ENCODE measurements at places on chromosomes 6 and 20. TPM values are rescaled to one million over a fixed set of nuclear protein-coding genes. Genes with fewer than 3 reads are reported as not detected.

TNFAIP3 gene
- 14.6 TPM for polyA plus RNA-seq

TFAP2B gene
- polyA plus RNA-seq: 0.04 TPM

LPIN3 gene
- polyA plus RNA-seq: 9.6 TPM

MEP1A gene
- polyA plus RNA-seq: not detected

RHAG gene
- 2.2 TPM for polyA plus RNA-seq

C6orf58 gene
- 1.4 TPM for polyA plus RNA-seq

HSPA1L gene
- 3.4 TPM for polyA plus RNA-seq

GRM4 gene
- 0.30 TPM for polyA plus RNA-seq

DNA sequence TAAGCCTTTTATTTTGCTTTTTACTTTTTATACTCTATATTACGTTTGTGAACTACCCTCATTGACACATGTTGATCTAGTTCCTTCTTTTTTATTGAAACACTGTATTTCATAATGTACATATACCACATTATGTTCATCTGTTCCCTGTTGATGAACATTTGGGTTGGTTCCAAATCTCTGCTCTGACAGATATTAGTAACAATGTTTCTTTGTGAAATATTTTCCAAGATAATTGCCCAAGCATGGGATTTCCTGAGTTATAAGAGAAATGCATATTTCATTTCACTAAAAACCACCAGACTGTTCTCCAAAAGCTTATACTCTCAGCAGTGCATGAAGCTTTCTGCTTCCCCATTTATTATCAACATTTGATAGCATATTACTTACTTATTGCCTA, 44.2 kb upstream of the TNFRSF21 start:
- DNase-seq: no peak

DNA sequence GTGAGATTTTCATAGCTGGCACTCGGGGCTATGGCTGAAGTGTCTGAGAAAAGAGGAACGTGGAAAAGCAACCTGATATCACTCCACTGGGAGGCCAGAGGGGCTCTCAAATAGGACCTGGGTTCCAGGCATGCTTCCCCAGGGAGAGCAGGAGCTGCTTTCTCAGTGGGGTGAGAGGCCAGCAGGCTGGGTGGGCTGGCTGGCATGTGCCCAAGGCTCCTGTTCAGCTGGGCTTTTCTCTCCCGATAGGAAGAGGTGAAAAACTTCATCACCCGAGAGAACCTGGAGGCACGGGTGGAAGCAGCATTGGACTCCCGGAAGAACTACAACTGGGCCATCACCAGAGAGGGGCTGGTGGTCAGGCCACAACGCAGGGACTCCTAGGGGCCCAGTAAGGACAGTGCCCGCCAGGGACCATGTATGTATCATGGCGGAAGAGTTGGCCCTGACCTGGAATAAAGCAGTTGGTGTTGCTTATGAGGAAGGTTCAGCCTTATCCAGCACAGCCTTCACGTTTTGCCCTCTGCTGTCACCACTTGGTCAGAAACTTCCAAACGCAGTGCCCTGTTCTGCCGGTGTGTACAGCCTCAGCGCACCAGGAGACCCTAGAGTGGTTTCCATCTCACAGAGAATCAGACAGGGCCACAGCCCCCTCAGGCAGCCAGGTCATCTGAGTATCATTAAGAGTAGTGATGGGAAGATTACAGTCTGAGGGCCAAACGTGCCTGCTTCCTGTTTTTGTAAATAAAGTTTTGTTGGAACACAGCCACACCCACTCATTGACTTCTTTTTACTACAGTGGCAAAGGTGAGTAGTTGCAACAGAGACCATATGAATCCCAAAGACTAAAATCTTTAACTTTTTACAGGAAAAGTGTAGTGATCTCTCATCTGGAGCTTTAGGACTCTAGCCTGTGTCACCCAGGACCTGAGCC, 1.9 kb downstream of the MRPS26 start:
- no peak for DNase-seq

DNA sequence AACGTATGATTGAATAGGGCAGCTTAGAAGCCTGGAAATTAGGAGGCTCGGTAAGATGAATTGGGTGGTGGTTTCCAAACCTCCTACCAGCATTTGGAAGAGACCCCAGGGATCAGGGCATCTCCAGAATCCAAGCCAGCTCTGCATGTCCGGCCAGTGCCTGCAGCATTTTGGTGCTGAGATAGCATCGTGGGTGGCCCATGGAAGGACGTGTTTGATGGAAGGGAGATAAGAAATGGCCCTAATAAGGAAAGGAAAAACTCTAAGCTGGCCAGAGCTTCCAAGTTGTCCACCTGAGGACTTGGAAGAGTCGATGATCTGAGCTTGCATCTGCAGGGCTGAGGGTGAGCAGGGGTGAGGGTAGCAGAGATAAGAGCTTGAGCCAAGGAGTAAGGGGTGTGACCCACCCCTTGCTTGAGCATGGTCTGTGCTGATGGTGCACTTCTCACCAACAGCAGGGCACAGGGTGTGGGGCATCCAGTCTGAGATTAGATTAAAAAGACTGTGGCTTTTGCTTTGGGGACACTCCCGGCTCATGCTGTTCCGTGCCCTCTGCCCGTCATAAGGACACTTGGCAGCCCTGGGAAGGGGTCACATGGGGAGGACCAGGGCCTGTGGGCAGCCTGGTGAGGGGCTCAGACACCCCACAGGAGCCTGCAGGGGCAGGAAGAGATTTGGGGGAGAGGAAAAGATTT, 213.2 kb downstream of the ERMARD start:
- DNase-seq: no peak

DNA sequence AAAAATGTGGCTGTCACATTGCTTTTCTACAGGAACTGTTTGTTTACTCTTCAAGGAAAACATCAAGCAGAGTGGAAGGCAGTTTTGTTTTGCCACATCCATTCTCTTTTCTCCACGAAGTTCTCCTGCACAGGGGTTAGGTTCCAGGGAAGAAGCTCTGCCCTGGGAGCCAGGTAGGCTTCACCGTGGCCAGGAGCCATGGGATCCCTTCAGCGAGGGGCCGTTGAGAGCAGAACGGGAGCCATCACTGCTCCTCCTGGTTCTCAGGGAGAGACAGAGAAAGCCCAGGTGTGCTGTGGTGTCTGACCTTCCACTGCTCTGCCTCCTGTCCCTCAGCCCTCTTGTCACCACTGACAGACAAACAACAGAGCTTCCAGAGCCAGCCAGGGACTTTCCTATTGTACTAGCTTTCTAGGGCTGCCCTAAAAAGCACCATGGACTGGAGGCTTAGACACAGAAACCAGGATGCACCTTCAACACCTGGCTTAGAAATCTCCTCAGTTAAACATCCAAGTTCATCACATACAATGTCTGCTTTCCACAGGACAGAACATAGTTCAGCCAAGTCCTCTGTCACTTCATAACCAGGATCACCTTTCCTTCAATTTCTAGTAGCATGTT, 75.6 kb upstream of the SLC22A23 start:
- no peak for DNase-seq

DNA sequence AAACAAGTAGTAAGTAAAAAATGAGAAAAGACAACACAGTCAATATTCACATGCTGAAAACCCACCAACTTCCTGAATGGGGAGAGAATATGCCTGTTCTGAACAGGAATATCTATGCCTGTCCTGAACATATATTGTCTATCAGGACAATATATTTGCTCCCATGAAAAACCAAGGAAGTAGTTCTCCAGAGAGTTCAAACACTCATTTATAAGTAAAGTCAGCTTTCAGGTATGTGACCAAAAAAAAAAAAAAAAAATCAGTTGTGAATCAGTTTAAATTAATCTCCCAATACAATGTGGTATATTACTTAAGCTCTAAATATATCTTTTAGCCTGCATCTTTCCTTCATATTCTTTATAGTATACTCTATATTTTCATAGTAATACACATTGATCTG, 119.5 kb downstream of the MYB start:
- DNase-seq: no peak

DNA sequence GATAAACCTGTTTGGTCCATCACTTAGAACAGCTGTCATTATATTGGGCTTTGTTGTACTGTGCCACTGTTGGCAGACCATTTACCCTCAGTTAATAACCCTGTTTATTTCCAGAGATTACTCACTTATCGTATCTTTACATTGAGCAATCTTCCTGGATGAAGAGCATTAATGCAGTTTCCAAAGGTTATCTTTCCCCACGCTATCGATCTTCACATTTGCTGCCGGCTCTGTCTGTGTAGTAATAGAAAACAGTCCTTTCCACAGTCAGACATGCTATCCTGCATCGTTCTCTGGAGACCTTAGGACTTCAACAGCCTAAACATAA, 27.4 kb downstream of the GHRH start:
- no peak for DNase-seq

- no peak for DNase-seq
Measured at GRCh38 chr6:131159578-131159977, 24.3 kb downstream of the AKAP7 start.

- DNase-seq: no peak
Measured at GRCh38 chr20:62269871-62270270, 31.6 kb downstream of the OSBPL2 start.

GRCh38 chr6:13191461-13191860, 136.9 kb downstream of the TBC1D7 start:
- no peak for DNase-seq

GRCh38 chr20:39124064-39124463, 161.9 kb downstream of the DHX35 start:
- DNase-seq: no peak

GRCh38 chr6:53290537-53291510, 57.9 kb downstream of the ELOVL5 start:
- no peak for DNase-seq

DNA sequence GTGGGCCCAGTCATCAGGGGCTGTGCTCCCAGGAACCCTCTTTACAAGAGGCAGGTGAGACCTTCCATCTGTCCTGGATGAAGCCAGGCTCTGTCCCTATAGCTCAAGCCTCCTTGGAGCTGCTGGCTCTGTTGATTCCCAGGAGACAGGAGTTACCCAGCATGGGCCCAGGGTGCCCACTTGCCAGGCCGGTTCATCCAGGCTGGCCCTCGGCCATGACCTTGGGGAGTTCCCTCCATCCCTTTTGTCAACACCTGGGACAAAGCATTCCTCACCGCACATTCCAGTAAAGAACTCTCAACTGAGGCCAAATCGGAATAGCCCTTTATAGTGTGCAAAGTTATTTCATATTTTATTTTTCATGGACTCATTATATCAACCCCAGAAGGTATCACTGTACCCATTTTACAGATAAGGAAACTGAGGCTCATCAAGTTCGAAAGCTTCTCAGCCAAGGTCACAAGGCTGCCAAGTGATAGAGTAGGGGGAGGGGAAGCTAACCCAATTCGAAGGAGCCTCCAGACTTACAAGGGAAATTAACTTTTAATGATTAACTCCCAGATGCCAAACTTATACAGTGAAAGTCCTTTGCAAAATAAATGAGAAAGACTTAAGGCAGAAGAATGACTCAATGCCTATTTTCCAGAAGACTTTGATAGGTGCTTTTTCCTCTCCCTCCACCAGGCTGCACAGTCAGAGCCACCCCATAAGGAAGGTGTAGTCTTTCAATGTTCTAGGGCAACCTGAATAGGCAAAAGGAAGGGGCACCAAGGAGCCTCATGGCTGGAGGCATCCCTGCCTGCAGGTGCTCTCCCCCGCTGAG, 18.5 kb downstream of the SDC4 start:
- no peak for DNase-seq

DNA sequence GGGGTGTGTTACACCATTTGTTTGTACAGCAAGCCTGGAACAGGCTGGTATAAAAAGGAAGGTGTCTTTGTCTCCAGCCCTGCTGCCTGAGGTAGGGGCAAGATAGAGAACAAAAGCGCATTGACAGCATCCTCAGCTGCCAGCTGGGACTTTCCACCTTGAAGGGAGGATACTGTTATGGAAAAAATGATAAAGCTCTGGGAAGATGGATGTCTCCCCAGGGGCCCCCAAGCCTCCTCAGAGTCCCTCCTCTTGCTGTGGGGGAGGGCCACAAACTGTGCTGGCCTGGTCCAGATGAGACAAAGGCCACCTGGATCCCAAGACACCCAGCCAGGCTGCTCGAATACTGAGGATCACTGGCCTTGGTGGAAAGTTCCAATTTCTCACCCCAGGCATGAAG, 13.0 kb downstream of the REM1 start:
- DNase-seq: no peak
